Smooth muscle cell of the coronary artery (primary cell): ENCODE measurements at places on chromosomes 4 and X. TPM values are rescaled to one million over a fixed set of nuclear protein-coding genes. Genes with fewer than 3 reads are reported as not detected.

The KLB gene
- total RNA-seq: not detected in 2 replicates

The SNX25 gene
- 20.2 and 26.0 TPM in 2 replicates for total RNA-seq

The SSX4 gene
- total RNA-seq: not detected in 2 replicates

The CCDC158 gene
- 0.23 TPM in 1 of 2 replicates, not detected in the other for total RNA-seq

The EVC gene
- total RNA-seq: 28.6 and 56.7 TPM in 2 replicates

The TCEAL8 gene
- total RNA-seq: 49.6 and 107 TPM in 2 replicates

The PRDM8 gene
- 1.4 and 2.2 TPM in 2 replicates for total RNA-seq

The EMCN gene
- 0.59 and 3.2 TPM in 2 replicates for total RNA-seq

The LARP1B gene
- total RNA-seq: 9.6 and 17.1 TPM in 2 replicates

The GPR34 gene
- total RNA-seq: not detected in 2 replicates

The OPN1MW3 gene
- total RNA-seq: not detected in 2 replicates

The PITX2 gene
- total RNA-seq: 0.38 and 1.1 TPM in 2 replicates

The JCHAIN gene
- total RNA-seq: 1.1 TPM in 1 of 2 replicates, not detected in the other

The DMRTC1 gene
- total RNA-seq: not detected in 2 replicates

The DUX4 gene
- total RNA-seq: not detected in 2 replicates

The GAGE1 gene
- not detected in 2 replicates for total RNA-seq

The MAGEA11 gene
- total RNA-seq: not detected in 2 replicates

The JADE3 gene
- 3.3 and 6.4 TPM in 2 replicates for total RNA-seq

The MAGEC1 gene
- total RNA-seq: not detected in 2 replicates

The ARFIP1 gene
- 23.5 and 37.6 TPM in 2 replicates for total RNA-seq

The F9 gene
- total RNA-seq: not detected in 2 replicates

The CPZ gene
- 0.98 and 33.7 TPM in 2 replicates for total RNA-seq

The NEUROG2 gene
- total RNA-seq: not detected in 2 replicates

The FAM149A gene
- total RNA-seq: 2.3 and 8.8 TPM in 2 replicates

The OFD1 gene
- 4.4 and 7.5 TPM in 2 replicates for total RNA-seq

The CXCL8 gene
- 214 TPM in 1 of 2 replicates, not detected in the other for total RNA-seq

The SERPINA7 gene
- not detected in 2 replicates for total RNA-seq

The SMIM10 gene
- 2.3 and 4.8 TPM in 2 replicates for total RNA-seq

The UBE2D3 gene
- total RNA-seq: 116 and 221 TPM in 2 replicates

The SMR3B gene
- not detected in 2 replicates for total RNA-seq

The ZBTB49 gene
- total RNA-seq: 2.6 and 4.6 TPM in 2 replicates

The PASD1 gene
- total RNA-seq: not detected in 2 replicates

The ZNF827 gene
- 7.0 and 7.1 TPM in 2 replicates for total RNA-seq

The ANK2 gene
- total RNA-seq: 17.0 and 403 TPM in 2 replicates

The GABRE gene
- total RNA-seq: 13.9 and 22.9 TPM in 2 replicates
